Heart right ventricle (tissue), 16 donors: ENCODE measurements at places on chromosomes 12 and 14. TPM values are rescaled to one million over a fixed set of nuclear protein-coding genes. Genes with fewer than 3 reads are reported as not detected.
A peak's percentile ranks its signal among the peaks of the same experiment; 100 is the strongest.

The SYT10 gene
- not detected for total RNA-seq

- no peaks in the 10 kb centered on the region for H3K27me3 ChIP-seq
- H3K27ac ChIP-seq, result no peak overlapping the region
- DNase-seq, result no peak
- no peaks in the 10 kb centered on the region for H3K4me1 ChIP-seq
- H3K4me3 ChIP-seq, result no peak overlapping the region
Measured at GRCh38 chr14:71554959-71555612, 377.1 kb upstream of the RGS6 start.

The IL26 gene
- total RNA-seq, result not detected

GRCh38 chr12:96421014-96421413 lies 20.8 kb upstream of the CDK17 start:
- peak overlapping the region; percentile 51 for H3K27ac ChIP-seq
- H3K4me1 ChIP-seq, result no peaks in the 10 kb centered on the region

DNA sequence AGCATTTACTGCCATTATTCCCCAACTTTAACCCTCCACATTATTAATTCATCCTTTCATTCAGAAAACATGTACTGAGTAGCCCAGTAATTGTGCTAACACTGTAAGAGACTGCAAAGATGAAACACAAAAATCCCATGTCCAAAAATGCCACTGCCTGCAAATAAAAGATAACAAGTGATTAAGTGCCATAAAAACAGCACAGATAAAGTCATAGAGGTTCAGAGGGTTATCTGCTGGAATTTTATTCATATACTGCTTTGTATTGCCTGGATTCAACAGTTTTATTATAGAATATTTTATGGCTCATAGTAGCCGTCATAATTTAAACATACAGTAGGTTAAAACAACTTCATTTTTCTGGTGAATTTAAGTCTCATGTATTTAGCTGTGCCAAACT lies 177.9 kb downstream of the KICS2 start:
- H3K36me3 ChIP-seq, result no peaks in the 10 kb centered on the region
- no peak for DNase-seq
- H3K4me1 ChIP-seq, result peaks cover 2% of the 10 kb centered on the region
- no peak overlapping the region for H3K27ac ChIP-seq
- no peak overlapping the region for H3K4me3 ChIP-seq
- no peaks in the 10 kb centered on the region for H3K27me3 ChIP-seq

GRCh38 chr14:102427642-102428041 lies 64.9 kb downstream of the TECPR2 start:
- no peaks in the 10 kb centered on the region for H3K4me1 ChIP-seq
- peaks cover 8% of the 10 kb centered on the region for H3K36me3 ChIP-seq
- no peak overlapping the region for H3K27ac ChIP-seq
- no peaks in the 10 kb centered on the region for H3K27me3 ChIP-seq
- no peak for DNase-seq
- H3K4me3 ChIP-seq, result no peak overlapping the region

- H3K27me3 ChIP-seq, result no peaks in the 10 kb centered on the region
- H3K4me3 ChIP-seq, result no peak overlapping the region
- H3K36me3 ChIP-seq, result no peaks in the 10 kb centered on the region
- no peak for DNase-seq
- H3K27ac ChIP-seq, result peak overlapping the region; percentile 83
Measured at GRCh38 chr14:75341620-75342019, 63.0 kb downstream of the FOS start.

The SLC22A17 gene
- 9.6 TPM for total RNA-seq

DNA sequence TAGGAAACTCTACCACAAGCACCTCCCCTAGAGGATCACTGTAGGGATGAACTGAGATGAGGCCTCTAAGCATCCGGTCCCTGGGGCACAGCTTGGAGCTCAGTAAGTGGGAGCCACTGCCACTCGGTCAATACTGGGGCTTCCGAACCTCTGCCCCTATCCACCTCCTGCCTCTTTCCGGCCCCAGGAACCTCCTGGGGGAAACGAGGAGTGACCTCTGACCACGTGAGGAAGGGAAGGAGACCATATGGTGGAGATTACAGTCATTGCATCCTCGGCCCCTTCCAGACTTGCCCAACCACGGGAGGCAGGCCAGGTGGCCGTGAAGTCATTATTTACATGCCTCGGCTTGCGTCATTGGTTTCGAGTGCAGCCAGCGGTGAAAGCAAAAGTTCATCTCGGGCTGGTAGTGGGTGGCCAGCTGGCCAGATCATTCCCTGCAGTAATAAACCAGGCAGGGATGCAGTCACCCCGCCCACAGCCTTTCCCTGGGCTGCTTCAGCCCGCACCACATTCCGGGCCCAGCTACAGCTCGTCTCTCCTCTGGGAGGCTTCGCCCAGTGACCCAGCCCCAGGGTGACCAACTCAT lies 65.4 kb downstream of the C14orf132 start:
- H3K27ac ChIP-seq, result no peak overlapping the region
- H3K27me3 ChIP-seq, result peaks cover 12% of the 10 kb centered on the region
- peak; percentile 47 for DNase-seq
- H3K36me3 ChIP-seq, result no peaks in the 10 kb centered on the region
- no peak overlapping the region for H3K4me3 ChIP-seq
- H3K4me1 ChIP-seq, result no peaks in the 10 kb centered on the region

The SRRM4 gene
- total RNA-seq, result 0.38 TPM

The TAS2R14 gene
- total RNA-seq, result 1.3 TPM

DNA sequence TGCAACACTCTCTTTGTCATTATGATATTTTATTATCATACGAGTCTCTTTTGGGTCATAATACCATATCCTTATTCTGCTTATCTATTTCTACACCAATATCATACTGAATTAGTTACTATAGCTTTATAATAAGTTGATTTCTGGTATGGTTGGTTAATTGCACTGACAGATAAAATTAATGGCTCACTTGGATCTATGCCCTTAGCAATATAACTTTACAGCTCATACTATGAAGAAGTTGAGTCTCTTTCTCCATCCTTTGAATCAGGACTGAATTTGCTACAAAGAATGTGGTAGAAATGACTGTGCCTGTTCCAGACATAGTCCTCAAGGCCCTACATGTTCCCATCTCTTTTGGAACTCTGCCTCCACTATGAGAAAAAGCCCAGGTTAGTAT lies 139.7 kb upstream of the DYRK2 start:
- H3K4me1 ChIP-seq, result no peaks in the 10 kb centered on the region
- H3K27ac ChIP-seq, result no peak overlapping the region
- H3K4me3 ChIP-seq, result no peak overlapping the region
- no peaks in the 10 kb centered on the region for H3K36me3 ChIP-seq
- no peak for DNase-seq

GRCh38 chr12:41731061-41731460 lies 413.6 kb downstream of the GXYLT1 start:
- no peaks in the 10 kb centered on the region for H3K4me1 ChIP-seq
- DNase-seq, result no peak
- no peaks in the 10 kb centered on the region for H3K36me3 ChIP-seq
- H3K27me3 ChIP-seq, result no peaks in the 10 kb centered on the region
- H3K27ac ChIP-seq, result no peak overlapping the region

DNA sequence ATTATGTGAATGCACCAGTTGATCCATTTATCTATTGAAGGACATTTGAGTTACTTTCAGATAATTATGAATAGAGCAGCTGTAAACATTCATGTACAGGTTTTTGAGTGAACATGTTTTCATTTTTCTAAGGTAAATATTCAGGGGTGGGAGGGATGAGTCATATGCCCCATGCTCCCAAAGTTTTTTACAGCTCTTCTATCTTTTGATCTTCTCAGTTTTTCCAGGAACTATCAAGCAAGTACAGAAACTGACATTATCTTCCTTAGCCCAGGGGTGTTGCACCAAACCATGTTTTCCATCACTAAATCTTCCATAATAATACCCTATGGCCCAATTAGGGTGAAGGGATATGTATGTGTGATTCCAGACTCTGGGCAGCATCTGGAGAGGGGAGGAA lies 384.5 kb downstream of the EMP1 start:
- no peaks in the 10 kb centered on the region for H3K36me3 ChIP-seq
- no peak overlapping the region for H3K27ac ChIP-seq
- DNase-seq, result no peak
- no peaks in the 10 kb centered on the region for H3K4me1 ChIP-seq
